ENCODE measurements at places on chromosomes 11 and 22.

DNA sequence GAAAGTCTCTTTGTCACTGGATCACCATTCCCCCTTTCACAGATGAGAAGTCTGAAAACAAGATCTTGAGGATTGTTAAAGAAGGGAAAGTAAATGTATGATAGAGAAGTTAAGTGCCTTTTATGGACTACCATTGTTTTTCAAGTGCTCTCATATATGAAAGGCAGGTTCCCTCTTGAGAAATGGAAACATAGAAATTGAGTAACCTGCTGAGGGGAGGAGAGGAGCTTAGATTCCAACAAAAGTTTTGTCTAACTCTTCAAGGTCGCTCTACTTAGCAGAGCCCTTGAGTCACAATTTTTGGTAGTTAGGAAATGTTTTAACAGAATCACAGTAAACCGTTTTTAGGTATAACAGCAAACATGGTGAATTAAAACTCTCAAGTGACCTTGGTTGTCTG lies 80.1 kb downstream of the SVIP start:
- no peak for DNase-seq

- DNase-seq, result no peak
Observed at GRCh38 chr11:1155274-1155693, 2.5 kb upstream of the MUC5AC start.

GRCh38 chr11:19719960-19720359 lies 7.3 kb downstream of the NAV2 start:
- no peak for DNase-seq

GRCh38 chr11:58289266-58289665 lies 21.2 kb upstream of the OR10W1 start:
- DNase-seq, result no peak

- no peak for DNase-seq
Observed at GRCh38 chr11:15127341-15127740, 12.6 kb downstream of the INSC start.

DNA sequence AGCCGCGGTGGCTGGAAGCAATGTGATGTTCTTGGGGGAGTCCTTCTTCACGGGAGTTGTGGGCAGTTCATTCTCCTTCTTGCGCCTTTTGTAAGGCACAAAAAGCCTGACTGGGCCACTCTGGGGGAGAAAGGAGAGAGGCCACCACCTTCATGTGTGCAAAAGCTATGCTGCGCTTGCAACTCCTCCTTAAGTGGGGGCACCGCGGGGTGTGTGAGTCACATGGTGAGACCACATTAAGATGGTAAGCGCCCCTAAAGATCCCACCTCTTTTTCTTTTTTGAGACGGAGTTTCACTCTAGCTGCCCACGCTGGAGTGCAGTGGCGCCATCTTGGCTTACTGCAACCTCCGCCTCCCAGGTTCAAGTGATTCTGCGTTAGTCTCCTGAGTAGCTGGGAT lies 14.1 kb downstream of the DEAF1 start:
- no peak for DNase-seq

DNA sequence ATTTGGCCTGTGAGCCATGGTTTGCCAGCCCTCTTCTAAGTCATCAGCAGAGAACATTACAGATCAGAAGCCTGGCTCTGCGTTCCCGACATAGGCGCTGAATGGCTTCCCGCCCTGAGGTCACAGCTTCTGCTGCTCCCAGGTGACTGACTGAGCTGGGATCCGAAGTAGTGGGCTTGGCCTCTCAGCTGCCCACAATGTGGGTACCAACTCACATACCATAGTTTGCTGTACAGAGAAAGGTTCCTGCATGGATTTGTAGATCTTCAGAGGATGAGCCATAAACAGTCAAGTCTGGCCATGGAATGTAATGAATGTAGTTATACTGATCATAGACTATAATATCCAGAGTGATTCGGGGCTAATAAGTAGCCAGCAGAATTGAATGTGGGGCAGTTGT lies 42.6 kb downstream of the TEAD1 start:
- DNase-seq, result no peak

- DNase-seq, result no peak
Observed at GRCh38 chr22:38144025-38144405, 33.5 kb upstream of the BAIAP2L2 start.

- no peak for DNase-seq
Observed at GRCh38 chr11:62514151-62514550, 32.5 kb downstream of the AHNAK start.
